Thymus (tissue), 14 donors: ENCODE measurements at places on chromosomes 13 and 19. TPM values are rescaled to one million over a fixed set of nuclear protein-coding genes. Genes with fewer than 3 reads are reported as not detected.

The IRGC gene
- 0.02 TPM for polyA plus RNA-seq

The KLF1 gene
- polyA plus RNA-seq: 0.09 TPM

The TMEM59L gene
- 0.96 TPM for polyA plus RNA-seq

The SMIM44 gene
- polyA plus RNA-seq: not detected

The ELANE gene
- polyA plus RNA-seq: 11.2 TPM

The KXD1 gene
- polyA plus RNA-seq: 81.9 TPM

The ZNF234 gene
- 4.5 TPM for polyA plus RNA-seq

The AP2A1 gene
- polyA plus RNA-seq: 26.5 TPM

The CLEC4M gene
- 0.50 TPM for polyA plus RNA-seq

The RNASEH2A gene
- polyA plus RNA-seq: 8.4 TPM

The CYP4F2 gene
- 0.16 TPM for polyA plus RNA-seq

The ZNF221 gene
- 1.1 TPM for polyA plus RNA-seq

The DCAF15 gene
- polyA plus RNA-seq: 95.4 TPM

The ZNF560 gene
- 0.21 TPM for polyA plus RNA-seq

The C19orf67 gene
- 0.18 TPM for polyA plus RNA-seq

The HNRNPL gene
- polyA plus RNA-seq: 198 TPM

The SMAD9 gene
- polyA plus RNA-seq: 1.9 TPM

The CFAP97D2 gene
- 0.34 TPM for polyA plus RNA-seq

The PABPC3 gene
- polyA plus RNA-seq: 0.09 TPM

The LHB gene
- 1.2 TPM for polyA plus RNA-seq

The ICAM4 gene
- 3.8 TPM for polyA plus RNA-seq

The MBD3L3 gene
- 1.1 TPM for polyA plus RNA-seq

The SYT3 gene
- 0.02 TPM for polyA plus RNA-seq

The CADM4 gene
- polyA plus RNA-seq: 6.5 TPM

The KLK2 gene
- 0.50 TPM for polyA plus RNA-seq

The CEACAM8 gene
- 0.41 TPM for polyA plus RNA-seq

The C13orf42 gene
- 0.05 TPM for polyA plus RNA-seq

The SIGLEC9 gene
- 6.8 TPM for polyA plus RNA-seq

The LIM2 gene
- polyA plus RNA-seq: not detected

The PGLYRP2 gene
- polyA plus RNA-seq: 0.14 TPM

The NXNL1 gene
- not detected for polyA plus RNA-seq

The POU2F2 gene
- 7.7 TPM for polyA plus RNA-seq

The CRLF1 gene
- 17.9 TPM for polyA plus RNA-seq

The SGCG gene
- 0.57 TPM for polyA plus RNA-seq

The SIGLEC12 gene
- polyA plus RNA-seq: 1.1 TPM

The LYPD3 gene
- polyA plus RNA-seq: 34.2 TPM
